ENCODE measurements at places on chromosomes 6 and 20. TPM values are rescaled to one million over a fixed set of nuclear protein-coding genes. Genes with fewer than 3 reads are reported as not detected.

DNA sequence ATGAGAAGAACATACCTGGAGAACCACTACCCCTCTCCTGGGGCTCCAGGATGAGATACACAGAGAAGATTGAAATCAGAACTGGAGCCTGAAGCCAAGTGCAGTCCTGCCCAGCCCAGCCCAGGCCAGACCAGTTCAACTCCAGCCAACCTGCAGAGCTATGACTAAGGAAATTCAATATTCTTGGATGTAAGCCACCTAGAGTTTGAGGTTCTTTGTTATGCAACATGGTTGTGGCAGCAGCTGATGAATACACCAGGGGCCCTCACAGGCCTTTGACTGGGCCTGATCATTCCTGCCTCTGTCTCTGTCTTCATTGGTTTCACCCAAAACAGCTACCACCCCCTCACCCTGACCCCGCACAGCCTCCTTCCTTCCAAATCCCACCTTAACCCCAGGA lies 167.8 kb downstream of the LRFN2 start:
- DNase-seq = no peak
- H3K4me1 ChIP-seq = no peaks in the 10 kb centered on the region
- no peaks in the 10 kb centered on the region for H3K27me3 ChIP-seq
- H3K27ac ChIP-seq = no peak overlapping the region
- no peak overlapping the region for H3K4me3 ChIP-seq

GRCh38 chr6:105493736-105494135 lies 90.9 kb upstream of the PREP start:
- no peak for DNase-seq
- no peaks in the 10 kb centered on the region for H3K36me3 ChIP-seq
- H3K4me1 ChIP-seq = peaks cover 7% of the 10 kb centered on the region
- H3K27ac ChIP-seq = no peak overlapping the region
- H3K4me3 ChIP-seq = no peak overlapping the region
- no peaks in the 10 kb centered on the region for H3K27me3 ChIP-seq

DNA sequence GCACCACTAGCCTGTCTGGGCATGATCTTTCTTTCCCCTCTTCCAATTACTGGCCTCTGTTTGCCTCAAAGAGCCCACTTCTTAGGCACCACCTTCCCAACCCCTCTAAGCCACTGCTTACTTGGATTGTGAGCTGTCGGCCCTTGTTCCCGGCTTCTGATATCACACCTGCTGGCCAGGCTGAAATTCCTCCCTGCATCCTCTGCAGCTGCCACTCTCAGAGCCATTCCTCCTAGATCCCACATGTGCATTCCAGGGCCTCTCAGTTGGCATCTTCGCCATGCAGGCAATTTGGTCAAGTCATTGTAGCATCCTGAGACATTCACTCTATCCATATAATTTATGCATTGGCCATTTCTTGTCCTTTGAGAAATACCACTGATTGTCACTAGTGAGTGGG lies 135.9 kb downstream of the OLIG3 start:
- no peaks in the 10 kb centered on the region for H3K4me1 ChIP-seq
- no peaks in the 10 kb centered on the region for H3K36me3 ChIP-seq
- peaks cover 3% of the 10 kb centered on the region for H3K27me3 ChIP-seq
- no peak for DNase-seq
- H3K4me3 ChIP-seq = no peak overlapping the region

GRCh38 chr6:67287566-67287965 lies 1347.5 kb upstream of the ADGRB3 start:
- no peaks in the 10 kb centered on the region for H3K36me3 ChIP-seq
- no peak overlapping the region for H3K4me3 ChIP-seq
- H3K27me3 ChIP-seq = no peaks in the 10 kb centered on the region
- no peak for DNase-seq
- H3K27ac ChIP-seq = no peak overlapping the region

Gene C6orf15
- polyA plus RNA-seq = not detected

DNA sequence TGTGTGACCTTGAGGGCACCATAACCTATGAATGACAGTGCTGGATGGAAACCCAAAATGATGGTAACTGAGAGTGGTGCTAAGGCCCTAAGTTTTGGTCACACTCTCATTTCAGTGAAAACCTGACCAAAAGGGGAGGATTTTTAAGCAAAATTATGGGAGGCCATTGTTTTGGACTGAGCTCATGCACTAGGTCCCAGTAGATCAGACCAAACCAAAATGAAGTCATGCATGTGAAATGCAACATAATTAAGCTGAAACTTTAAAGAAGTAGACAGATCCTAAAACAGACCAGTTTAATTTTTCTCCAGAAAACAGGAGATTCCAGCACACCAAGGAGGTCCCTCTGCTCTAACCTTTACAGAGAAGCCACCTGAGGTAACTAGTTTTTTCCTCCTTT lies 24.0 kb upstream of the THBS2 start:
- no peak overlapping the region for H3K27ac ChIP-seq

- DNase-seq = peak; percentile 81
- peaks cover 10% of the 10 kb centered on the region for H3K4me1 ChIP-seq
- no peak overlapping the region for H3K4me3 ChIP-seq
- H3K36me3 ChIP-seq = no peaks in the 10 kb centered on the region
- H3K27ac ChIP-seq = peak overlapping the region; percentile 70
These were observed 65.0 kb upstream of the TOX2 start for GRCh38 chr20:43849496-43850186.

DNA sequence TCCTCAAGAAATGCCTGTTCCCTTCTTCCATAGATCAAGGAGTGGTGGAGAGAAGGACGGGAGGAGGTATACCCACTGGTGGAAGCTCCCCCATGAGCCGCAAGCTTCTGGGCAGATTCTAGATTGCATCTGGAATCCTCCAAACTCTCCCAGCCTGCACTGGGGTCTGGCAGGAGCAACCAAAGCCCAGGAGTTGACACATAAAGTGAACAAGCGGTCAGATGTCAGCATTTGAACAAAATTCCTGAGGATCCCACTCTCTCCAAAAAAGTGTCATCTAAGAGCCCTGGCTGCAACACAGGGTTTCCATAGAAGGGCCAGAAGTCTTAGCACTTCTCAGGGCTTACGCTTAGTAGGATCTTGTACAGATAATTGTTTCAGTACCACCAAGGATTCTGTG lies 88.2 kb downstream of the KCNB1 start:
- no peaks in the 10 kb centered on the region for H3K36me3 ChIP-seq
- H3K4me1 ChIP-seq = no peaks in the 10 kb centered on the region
- peak; percentile 2 for DNase-seq
- H3K27ac ChIP-seq = no peak overlapping the region
- H3K27me3 ChIP-seq = peaks cover 40% of the 10 kb centered on the region
- no peak overlapping the region for H3K4me3 ChIP-seq

GRCh38 chr6:110629153-110629552 lies 152.7 kb upstream of the SLC22A16 start:
- no peak for DNase-seq
- H3K4me1 ChIP-seq = peaks cover 7% of the 10 kb centered on the region
- H3K36me3 ChIP-seq = no peaks in the 10 kb centered on the region

Gene RAET1E
- polyA plus RNA-seq = not detected

- 0 out of 2 replicates have a peak, but pooled peaks cover 2% of the 10 kb centered on the region for H3K4me1 ChIP-seq
- H3K27me3 ChIP-seq = no peaks in the 10 kb centered on the region
- 0 out of 2 replicates have a peak overlapping the region, but pooled peaks have one; percentile 1 for H3K27ac ChIP-seq
- no peaks in the 10 kb centered on the region for H3K36me3 ChIP-seq
These were observed 35.2 kb upstream of the TBC1D22B start for GRCh38 chr6:37222125-37222967.

GRCh38 chr6:43120101-43120763 lies 44.1 kb downstream of the PTK7 start:
- peak overlapping the region; percentile 47 for H3K27ac ChIP-seq
- no peak overlapping the region for H3K4me3 ChIP-seq
- H3K27me3 ChIP-seq = no peaks in the 10 kb centered on the region
- DNase-seq = no peak

Gene PXT1
- not detected for polyA plus RNA-seq

DNA sequence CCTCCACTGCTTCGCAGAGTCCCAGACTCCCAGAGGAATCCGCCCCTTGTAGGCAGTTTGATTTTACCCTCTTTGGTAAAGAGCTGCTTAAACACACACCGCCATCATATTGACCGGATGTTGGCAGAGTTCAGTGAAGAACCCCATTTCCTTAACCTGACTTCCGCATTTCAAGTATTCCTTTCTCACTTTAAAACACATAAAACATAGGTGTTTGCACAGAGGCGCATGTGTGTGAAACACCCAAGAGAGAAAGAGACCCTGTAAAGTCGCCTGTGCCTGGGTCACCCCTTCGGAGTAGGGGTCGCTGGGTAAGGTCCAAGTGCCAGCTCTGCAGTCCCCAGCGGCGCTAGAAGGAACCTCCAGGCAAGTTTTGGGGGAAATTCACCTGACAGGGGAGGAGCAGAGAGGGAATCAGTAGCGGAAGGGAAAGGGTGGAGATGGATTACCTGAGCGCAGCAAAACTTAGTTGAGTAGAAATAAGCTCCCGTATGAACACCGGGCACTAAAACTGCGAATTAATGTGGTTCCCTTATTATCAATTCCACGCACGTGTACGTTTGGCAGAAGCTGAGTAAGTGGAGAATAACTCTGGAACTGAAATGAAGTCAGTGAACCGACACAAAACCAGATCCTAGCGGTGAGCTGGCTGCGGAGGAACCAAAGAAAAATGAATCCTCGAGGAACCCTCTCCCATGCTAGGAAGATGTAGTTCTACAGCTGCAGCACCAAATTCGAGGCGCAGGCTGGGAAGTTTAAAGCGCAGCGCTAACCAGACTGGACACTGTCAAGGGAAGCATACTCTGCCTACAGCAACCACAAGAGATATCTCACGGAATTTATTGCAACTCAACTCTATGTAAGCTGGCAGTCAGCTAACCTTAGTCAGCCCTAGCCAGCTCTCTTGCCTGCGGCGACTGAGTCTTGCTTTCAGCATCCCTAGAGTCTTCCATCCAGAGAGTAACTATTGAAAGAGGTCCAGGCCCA lies 3.5 kb upstream of the HTR1B start:
- H3K4me3 ChIP-seq = peak overlapping the region; percentile 46
- H3K4me1 ChIP-seq = no peaks in the 10 kb centered on the region
- H3K27me3 ChIP-seq = peaks cover 17% of the 10 kb centered on the region
- peak; percentile 28 for DNase-seq
- peak overlapping the region; percentile 38 for H3K27ac ChIP-seq
- no peaks in the 10 kb centered on the region for H3K36me3 ChIP-seq

DNA sequence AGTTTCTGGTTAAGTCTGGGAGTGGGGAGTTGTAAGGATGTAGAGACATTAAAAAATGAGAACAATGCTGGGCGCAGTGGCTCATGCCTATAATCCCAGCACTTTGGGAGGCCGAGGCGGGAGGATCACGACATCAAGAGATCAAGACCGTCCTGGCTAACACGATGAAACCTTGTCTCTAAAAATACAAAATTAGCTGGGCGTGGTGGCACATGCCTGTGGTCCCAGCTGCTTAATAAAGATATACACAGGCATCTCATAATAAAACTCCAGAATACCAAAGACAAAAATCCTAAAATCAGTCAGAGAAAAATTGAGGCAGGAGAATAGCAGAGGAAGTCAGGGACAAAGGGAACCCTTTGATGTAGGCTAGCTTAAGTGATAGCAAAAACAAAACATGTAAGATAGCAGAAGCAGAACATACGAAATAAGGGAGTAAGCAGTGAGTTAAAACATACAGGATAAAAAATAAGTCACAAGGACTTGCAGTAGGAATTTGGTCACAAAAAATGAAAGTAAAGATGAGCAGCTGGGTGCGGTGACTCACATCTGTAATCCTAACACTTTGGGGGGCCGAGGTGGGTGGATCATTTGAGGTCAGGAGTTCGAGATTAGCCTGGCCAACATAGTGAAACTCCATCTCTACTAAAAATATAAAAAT lies 23.6 kb downstream of the DDX43 start:
- H3K36me3 ChIP-seq = peaks cover 5% of the 10 kb centered on the region
- DNase-seq = peak; percentile 58
- H3K4me3 ChIP-seq = no peak overlapping the region
- no peaks in the 10 kb centered on the region for H3K27me3 ChIP-seq

Gene LZTS3
- polyA plus RNA-seq = 3.7 TPM

Gene SCRT2
- not detected for polyA plus RNA-seq

- H3K27ac ChIP-seq = no peak overlapping the region
- no peak overlapping the region for H3K4me3 ChIP-seq
- H3K27me3 ChIP-seq = peaks cover 30% of the 10 kb centered on the region
These were observed 304.9 kb upstream of the RNF24 start for GRCh38 chr20:4320291-4320690.
